Inflammatory macrophage treated with lipopolysaccharide for 1 hour (primary cell): ENCODE measurements at places on chromosomes 1 and 21.
A peak's percentile ranks its signal among the peaks of the same experiment; 100 is the strongest.

GRCh38 chr1:1014799-1015681 is 1.7 kb downstream of the ISG15 start:
- no peak for DNase-seq

- no peak for DNase-seq
Measured at GRCh38 chr1:42427240-42427639, 28.6 kb downstream of the ZMYND12 start.

DNA sequence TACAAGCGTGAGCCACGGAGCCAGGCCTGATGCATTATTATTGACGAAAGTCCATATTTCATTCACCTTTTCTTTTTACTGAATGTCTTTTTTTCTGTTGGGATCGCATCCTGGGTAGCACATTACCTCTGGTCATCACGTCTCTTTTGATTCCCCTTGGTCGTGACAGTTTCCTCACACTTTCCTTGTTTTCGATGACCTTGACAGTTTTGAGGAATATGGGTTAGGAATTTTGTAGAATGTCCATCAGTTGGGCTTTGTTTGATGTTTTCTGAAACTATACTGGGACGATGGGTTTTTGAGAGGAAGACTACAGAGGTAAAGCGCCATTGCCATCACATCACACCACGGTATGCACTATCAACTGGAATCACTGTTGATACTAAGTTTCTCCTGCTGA is 26.6 kb upstream of the GALNT2 start:
- DNase-seq = no peak

DNA sequence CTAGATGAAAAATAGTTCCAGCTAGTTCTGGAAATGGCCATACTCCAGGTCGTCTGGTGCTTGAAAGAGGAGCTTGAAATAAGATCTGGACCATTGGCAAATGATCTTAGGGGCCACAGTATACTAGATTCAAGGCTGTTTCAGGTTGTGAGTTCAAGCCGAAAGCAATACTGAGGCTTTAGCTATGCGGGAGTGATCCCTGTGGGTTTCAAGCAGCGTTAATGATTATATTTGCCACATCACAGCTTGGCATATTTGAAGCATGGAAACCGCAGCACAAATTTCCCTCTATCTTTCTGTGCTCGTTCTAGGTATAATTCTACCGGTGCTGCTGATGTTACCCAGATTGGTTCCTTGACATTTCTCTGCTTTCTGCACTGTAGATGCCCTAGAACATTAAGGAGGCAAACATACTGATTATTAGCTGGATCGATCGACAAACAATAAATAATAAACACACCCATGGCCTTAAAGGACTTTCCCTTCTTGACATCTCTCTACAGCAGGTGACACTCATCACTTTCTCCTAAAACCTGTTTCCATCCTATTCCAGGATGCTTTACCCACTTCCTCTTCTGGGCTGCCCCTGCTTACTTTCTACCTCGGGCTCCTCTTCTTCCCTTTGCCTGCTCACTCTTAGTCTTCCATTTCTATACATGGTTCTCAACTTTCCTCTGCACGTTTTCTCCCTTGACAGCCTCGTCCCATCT is 40.6 kb upstream of the LYST start:
- no peak for DNase-seq

- no peak for DNase-seq
Measured at GRCh38 chr1:164693564-164694359, 134.8 kb downstream of the PBX1 start.

DNA sequence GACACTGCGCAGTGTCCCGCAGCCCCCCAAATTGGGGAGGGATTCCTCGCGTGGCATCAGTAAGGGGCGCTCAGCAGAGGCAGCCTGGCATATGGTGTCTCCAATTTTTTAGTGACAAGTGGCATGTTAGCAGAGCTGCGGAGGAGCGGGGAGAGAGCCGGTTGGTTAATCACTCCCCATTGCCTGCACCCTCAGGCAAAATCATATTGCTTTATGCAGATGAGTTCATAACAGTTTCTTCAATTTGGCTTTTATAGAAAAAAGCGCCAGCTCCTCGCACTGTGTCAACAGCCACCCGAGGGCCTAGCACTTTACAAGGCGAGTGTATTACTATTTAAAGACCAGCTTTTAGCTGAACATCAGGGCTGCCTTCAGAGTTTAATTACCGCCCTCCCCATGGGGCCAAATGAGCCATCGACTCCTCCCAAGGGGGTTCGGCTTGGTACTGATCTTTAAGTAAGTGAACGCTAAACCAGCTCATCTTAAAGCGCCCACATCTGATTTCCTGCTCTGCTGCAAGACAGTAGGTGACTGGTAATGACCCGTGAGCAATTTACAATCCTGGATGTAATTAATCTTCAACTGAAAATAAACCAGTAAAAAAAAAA is 298.9 kb downstream of the DSCAM start:
- DNase-seq = no peak

DNA sequence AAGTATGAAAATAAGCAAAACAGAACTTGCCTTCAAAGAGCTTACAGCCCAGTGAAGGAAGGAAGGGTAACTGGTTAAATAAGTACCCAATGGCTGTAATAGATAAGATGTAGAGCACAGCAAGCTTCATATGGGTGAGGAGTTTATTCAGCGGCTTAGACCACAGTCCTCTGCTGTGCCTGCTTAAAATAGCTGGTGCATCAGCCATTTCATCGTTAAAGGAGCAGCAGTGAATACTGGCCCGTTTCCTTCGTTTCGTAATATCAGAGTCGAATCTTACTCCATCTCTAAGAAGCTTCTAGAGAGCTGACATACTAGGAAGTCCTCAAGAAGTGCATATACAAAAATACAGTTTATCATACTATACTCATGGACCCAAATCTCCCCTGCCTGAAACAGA is 286.5 kb downstream of the NFIA start:
- no peak for DNase-seq

DNA sequence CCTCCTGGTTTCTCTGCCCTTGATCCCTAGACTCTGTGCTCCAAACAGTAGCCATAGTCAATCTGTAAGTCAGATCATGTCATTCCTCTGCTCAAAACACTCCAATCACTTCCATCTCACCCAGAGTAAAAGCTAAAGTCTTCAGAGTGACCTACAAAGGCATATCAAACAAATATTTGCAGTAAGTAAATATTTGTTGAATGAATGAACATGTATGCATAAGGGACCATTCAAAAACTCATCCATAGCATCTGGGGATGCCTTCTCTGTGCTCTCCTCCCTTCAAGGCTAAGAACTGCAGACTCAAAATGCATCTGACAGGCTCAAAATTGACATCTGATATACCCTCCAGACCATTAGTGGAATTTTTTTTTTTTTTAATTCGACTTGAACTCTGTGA is 18.1 kb upstream of the AK5 start:
- no peak for DNase-seq

GRCh38 chr1:160567858-160568682 is 11.2 kb downstream of the CD84 start:
- peak; percentile 74 for DNase-seq

DNA sequence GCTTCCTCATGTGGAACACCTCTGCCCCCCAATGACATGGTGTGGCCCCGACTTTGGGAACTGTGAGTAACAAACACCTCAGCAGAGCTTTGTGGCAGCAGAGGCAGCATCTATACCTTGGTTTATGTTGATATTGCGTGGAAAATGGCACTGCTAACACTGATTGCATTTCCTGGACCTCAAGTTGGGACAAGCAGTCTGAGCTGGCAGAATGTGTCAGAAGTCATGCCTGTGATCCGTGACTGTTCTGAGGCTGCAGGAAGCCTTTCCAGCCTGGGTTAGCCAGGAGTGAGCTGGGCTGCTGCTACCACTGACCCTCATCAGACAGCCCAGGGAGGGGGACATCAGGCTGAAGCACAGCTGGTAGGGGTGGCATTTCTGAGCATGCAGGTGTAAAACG is 268.5 kb downstream of the KCNJ6 start:
- DNase-seq = no peak

DNA sequence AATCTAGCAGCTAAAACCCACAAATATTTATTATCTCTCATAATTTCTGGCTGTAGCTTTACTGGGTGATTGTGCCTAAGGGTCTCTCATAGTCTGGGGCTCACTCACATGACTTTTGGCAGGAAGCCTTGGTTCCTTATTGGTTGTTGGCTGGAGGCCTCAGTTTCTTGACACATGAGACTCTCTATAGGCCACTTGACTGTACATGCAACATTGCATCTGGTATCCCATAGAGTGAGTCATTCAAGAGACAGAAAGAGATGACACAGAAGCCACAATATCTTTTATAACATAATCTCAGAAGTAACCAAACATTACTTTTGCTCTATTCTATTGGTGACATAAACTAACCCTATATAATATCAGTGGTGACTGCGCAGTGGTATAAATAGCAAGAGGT is 128.5 kb upstream of the HNRNPU start:
- DNase-seq = no peak

DNA sequence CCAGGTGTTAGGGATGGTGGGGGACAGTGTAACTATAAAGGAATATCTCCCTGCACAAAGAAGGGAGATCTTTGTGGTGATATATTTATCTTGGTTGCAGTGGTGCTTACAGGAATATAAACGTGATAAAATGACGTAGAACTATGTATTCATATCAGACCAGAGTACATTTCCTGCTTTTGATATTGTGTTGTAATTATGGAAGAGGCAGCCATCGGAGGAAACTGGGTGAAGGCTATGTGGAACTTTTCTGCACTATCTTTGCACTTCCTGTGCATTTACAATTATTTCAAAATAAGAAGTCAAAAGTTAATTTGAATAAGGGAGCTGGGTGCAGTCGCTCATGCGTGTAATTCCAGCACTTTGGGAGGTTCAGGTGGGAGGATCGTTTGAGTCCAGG is 37.6 kb downstream of the NDUFS5 start:
- peak; percentile 41 for DNase-seq

GRCh38 chr1:11898831-11899467 is 27.3 kb downstream of the KIAA2013 start:
- DNase-seq = no peak

GRCh38 chr1:3551290-3551678 is 60.0 kb downstream of the MEGF6 start:
- no peak for DNase-seq

DNA sequence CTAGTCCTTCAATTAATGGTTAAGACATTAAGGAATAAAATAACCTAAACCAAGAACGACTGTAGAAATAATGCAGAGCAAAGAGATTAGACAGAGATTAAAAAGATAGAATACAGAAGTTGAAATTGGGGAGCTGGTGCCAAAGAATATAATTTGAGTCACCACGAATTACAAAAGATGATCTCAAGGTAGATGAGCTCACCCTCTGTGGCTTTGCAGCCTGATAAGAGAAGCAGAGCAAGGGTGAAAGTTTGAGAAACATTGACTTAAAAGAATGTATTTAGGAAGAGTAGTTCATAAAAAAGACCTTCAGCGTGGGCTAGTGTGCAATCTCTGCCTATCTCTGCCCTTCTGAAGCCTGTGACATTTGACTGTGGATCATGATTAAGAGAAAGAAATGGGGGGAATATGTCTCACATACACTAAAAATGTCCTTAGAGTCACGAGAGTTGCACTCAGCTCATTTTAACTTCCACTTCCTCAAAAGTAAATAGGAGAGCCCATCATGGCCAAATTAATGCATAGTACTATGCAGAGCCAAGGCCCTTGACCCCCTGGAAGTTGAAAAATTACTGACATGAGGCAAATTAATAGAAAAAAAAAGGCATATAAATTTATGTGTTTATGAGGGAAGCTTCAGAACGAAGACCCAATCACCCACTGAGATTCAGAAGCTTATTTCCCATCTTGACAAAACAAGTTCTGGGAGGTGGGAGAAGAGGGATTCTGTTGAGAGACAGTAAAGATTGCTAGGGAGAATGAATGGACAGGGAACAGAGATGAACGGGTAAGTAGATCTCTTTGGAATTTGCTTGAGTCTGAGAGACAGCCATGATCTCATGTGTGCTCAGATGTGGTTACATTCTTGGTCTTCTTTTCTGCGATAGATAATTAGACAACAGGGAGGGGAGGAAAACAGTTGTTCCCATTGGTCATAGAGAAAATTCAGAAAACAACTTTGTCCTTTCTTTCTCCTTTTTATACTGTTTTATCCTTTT is 395.4 kb upstream of the LRRC7 start:
- DNase-seq = no peak

- no peak for DNase-seq
Measured at GRCh38 chr1:207719234-207719633, 32.6 kb upstream of the CD46 start.

DNA sequence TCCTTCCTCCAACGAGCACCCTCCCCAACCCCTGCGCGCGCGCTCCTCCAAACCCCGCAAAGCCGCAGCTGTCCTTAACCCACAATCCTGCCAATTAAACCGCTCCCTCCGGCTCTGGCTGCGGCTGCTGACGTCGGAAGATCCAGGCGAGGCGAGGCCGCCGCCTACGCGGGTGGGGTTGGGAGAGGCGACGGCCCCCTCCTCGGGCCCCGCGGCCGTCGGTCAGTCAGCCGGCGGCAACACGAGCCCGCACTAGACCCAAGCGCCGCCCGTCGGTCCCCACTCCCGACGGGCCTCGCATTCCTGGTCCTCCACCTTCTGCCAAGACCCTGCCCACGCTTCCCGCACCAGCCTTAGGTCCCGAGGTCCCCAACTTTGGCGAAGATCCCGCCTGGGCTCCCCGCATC is 75.4 kb downstream of the VWA5B1 start:
- DNase-seq = no peak

DNA sequence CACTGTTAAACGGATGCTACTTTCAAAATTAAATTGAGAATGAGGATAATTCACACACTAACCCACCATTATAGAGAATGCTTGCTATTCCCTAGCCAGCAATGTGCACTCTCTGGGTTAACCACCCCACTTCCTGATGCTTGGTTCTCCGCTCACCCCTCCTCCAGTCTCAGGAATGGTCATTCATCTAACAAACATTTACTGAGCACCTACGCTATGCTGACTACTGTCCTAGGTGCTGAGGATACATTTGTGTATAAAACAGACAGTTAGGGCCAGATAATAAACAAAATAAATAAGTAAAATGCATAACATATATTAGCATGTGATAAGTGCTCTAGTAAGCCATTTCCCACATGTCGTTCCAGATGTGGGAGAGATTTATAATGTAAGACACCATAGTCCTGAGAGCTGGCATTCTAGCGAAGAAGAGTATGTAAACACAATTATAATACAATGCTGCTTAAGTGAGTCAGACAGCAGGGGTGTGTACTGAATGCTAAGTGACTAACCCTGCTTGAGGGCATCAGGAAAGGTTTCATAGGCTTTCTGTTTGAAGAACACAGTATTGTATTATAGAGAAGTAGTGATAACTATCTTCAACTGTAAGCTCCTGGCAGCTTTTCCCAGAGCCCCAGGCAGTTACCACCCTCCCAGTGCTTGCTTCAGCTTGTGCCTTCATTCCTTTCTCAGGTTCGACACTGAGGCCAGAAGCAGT is 126.7 kb upstream of the CACHD1 start:
- DNase-seq = no peak

DNA sequence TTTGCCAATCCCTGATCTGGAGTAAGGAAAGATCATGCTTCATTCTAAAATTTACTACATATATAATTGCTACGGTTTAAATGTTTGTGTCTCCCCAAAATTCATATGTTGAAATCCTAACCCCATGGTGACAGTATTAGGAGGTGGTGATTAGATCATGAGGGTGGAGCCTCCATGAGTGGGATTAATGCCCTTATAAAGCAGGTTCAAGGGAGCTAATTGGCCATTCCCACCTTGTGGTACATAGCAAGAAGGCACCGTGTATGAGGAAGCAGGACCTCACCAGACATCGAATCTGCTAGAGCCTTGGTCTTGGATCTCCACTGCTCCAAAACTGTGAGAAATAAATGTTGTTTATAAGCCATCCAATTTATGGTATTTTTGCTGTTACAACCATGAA is 55.5 kb downstream of the GADD45A start:
- no peak for DNase-seq
